Iris pigment epithelial cell (primary cell): ENCODE measurements at places on chromosomes 12 and 14.

GRCh38 chr12:77401064-77401769 is 335.8 kb upstream of the E2F7 start:
- no peak for DNase-seq

DNA sequence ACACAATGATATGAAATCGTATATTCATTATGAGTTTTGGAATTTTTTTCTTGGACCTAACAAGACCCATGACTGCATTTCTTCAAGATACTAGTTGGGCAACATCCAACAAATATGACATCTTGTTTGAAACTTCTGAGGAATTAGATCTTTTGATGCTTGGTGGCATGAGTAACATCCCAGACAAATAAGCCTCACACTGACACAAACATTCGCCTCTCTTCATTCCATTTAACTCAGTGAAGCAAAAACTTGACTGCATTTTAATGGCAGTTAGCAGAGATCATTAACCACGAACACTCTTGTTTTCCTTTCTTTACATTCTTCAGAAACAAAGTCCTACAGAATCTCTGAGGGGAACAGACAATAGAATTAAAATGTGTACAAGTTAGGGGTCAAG is 758.3 kb downstream of the C12orf50 start:
- peak; percentile 92 for DNase-seq

GRCh38 chr14:102043251-102044025 is 43.4 kb downstream of the HSP90AA1 start:
- no peak for DNase-seq

- no peak for DNase-seq
Observed at GRCh38 chr14:38120109-38120508, 87.6 kb upstream of the SSTR1 start.

DNA sequence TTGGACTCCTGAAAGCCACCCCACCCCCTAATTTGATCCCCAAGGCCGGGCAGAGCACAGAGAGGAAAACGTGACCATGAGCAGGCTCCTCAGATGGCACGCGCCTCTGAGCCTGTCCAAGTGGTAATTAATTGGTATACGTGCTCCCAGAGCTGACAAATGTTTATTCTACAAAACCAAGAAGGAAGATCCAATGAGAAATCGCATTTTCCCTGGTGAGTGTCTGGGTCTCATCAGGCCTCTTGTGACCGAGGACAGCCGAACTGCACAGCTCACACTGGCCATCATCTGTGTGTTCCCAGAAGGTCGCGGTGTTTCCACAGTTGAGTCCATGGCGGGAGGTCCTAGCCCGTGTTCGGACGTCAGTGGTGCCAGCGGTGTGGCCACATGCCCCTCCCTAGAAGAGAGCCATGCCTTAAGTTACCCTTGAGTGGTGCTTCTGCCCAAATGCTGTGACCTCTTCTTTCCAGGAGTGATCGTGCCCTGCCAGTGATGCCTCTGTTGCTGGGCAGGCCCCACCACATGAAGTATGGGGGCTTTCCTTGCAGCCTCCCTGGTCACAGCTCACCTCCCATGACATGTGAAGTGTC is 317.5 kb upstream of the RTL1 start:
- no peak for DNase-seq

DNA sequence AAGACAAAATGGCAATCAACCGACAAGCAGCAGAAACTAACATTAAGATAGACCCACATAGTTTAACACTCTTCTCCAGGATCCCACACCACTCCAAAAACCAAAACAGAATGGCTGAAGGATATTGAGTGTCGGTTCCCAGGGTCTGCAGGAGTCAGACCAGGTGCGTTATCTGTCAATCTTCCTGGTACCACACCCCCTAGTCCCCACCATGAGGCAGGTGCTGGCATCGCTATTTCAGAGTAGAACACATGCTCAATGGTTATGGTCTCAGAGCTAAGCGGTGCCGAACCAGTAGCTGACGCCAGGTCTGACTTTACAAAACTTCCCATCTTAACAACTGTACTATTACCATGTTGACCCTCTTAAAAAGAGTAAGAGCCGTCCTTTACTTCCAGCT is 10.2 kb downstream of the STX2 start:
- DNase-seq: no peak

GRCh38 chr12:43551971-43552559 is at the start of gene ADAMTS20:
ADAMTS20 (minus strand) TSS chr12:43552203; CDS start chr12:43551921, 282 bp downstream.
- DNase-seq: peak; percentile 14

GRCh38 chr12:2306012-2306411 is 253.2 kb downstream of the CACNA1C start:
- DNase-seq: peak; percentile 24

GRCh38 chr14:68337279-68337678 is 455.6 kb downstream of the ZFP36L1 start:
- DNase-seq: no peak

DNA sequence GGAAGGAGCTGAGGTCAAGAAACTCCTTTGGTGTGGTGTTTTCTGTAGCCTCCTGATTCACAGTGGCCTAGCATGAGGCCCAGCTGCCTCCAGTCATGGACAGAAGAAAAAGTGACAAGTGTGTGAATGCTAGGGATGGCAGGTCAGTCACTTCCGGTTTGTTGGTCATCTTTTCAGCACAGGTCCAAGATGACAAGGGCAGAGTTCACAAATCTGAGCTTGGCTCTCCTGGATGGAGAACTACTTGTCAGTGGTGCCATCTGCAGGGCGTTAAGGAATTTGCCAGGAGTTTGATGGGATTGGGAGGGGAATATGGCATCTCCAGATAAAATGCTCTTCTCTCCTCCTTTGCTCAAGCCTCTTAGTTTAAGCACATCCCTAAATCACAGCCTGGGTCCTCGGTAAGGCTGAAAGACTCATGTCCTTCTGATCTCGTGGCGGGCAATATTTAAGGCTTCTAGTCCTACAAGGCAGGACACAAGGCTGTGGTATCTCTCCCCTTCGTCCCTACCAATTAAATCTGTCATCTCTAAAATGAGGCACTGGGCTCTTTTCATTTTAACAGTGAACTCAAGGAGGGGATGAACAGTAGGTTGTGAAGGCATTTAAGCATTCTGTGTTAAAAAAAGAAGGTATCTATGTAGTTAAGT is 10.0 kb downstream of the TUBA1B start:
- DNase-seq: peak; percentile 61

- peak; percentile 72 for DNase-seq
Observed at GRCh38 chr12:9273276-9273675, 65.1 kb upstream of the PZP start.

- peak; percentile 78 for DNase-seq
Observed at GRCh38 chr12:40224439-40225291, at the start of gene LRRK2. LRRK2 (plus strand) TSS chr12:40224997; CDS start chr12:40225132, 135 bp downstream.

- no peak for DNase-seq
Observed at GRCh38 chr14:23469906-23470403, 452 bp downstream of the NGDN start.

GRCh38 chr14:22883173-22883976 is at the start of gene REM2:
REM2 (plus strand) TSS chr14:22883222; CDS start chr14:22883288, 66 bp downstream.
- DNase-seq: no peak

DNA sequence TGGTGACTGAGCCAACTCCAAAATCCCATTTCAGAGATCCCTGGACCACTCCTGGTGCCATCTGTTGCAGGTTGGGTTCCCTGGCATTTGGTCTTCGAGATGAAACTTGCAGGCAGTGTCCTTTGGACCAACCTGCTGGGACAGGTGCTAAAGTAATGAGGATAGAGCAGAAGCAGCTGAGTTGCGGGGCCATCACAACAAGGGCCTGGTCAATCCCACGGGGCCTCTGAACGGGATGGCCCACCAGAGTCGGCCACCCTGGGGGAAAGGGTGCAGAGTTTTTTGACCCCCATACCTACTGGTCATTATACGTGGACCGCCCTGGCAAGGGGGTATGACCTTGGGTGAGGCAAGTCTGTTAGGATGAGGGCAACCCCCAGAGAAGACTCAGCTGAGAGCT is 39.3 kb downstream of the DLK1 start:
- DNase-seq: no peak

- DNase-seq: peak; percentile 91
Observed at GRCh38 chr12:1583421-1584078, 10.8 kb downstream of the FBXL14 start.

GRCh38 chr12:108831309-108831991 is 25.9 kb downstream of the SSH1 start:
- no peak for DNase-seq

- no peak for DNase-seq
Observed at GRCh38 chr12:55698965-55699364, 8.7 kb downstream of the ITGA7 start.

DNA sequence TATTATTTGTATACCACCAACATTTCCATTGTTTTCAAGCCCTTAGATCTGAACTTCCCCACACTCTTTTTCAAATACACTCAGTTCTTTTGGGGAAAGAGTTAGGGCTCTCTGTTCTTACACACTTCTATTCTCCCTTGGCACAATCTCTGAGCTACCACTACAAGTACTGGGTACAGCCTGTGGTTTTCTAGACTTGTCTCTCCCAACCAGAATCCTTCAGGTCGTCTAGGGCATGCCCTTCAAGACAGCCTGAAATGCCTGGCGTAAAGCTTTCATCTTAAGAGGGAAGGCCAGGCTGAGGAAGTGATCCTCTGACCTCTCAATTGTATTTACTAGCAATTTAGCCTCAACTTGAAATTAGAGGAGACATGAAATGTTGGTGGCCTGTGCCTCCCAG is 1442.0 kb downstream of the AACS start:
- DNase-seq: no peak

DNA sequence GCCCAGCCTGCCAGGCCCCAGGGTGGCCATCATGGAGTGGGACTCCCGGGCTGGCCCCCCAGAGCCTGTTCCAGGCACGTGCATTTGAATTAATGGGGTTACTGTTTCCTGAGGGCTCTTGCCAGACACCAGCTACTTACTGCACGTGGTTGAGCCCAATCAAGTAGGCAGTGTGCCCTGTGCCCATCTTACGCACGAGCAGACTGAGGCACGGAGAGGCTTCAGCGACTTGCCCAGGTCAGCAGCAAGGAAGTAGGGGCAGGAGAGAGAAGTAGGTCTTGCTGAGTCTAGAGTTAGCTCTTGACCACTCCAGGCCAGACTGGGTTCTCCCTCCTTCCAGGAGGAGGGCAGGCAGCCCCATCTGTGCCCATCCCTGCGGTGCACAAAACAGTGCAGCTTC is 67.7 kb downstream of the DIO3 start:
- no peak for DNase-seq

DNA sequence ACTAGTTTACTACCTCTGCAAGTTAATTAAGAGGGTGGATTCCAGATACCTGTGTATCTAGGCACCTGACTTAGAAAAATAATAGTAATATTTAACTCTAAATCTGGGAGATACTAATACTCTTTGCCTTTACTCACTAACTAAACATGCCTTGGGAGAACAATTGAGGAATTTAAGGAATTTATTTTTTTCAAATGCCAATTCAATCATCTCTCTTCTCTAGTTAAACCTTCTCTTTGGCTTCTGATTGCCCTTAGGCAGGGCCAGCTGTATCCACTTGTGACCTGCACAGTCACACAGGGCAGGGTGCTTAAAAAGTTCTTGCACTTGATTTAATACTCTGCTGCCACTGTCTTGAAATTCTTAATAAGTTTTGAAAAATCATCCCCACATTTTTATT is 142.4 kb downstream of the PLCZ1 start:
- DNase-seq: no peak

GRCh38 chr14:53190938-53191337 is 37.8 kb upstream of the DDHD1 start:
- DNase-seq: peak; percentile 62

DNA sequence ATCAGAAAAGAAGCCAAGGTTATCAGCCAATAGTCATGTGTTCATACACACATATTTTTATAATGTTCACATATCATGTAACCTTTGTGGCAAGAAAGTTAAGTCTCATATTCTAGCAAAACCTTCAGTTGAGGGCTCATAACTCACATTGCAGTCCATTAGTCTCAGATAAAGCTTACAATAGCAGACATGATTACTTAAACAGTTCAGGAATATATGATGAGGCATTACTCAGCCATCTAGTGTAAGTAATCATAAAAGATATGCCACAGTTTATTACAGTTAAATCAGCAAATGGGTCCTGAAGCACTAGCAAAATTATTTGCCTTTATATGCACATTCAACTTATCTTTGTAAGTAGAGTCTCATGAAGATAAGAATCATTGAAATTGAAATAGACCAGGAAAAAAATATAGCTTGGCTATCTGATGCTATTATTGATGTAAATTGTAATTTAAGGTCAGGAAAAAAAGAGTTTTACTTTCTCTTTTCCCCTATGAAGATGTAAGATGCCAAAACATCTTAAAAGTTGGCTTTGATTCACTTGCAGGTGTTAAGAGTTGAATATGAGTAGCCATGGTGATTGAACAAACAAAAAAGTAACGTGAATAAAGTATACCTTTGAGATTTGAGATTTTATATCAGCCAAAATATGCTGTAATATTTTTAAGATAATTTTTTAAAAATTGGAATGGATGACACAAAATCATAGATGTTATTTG is 537.0 kb downstream of the SLC6A15 start:
- peak; percentile 74 for DNase-seq

DNA sequence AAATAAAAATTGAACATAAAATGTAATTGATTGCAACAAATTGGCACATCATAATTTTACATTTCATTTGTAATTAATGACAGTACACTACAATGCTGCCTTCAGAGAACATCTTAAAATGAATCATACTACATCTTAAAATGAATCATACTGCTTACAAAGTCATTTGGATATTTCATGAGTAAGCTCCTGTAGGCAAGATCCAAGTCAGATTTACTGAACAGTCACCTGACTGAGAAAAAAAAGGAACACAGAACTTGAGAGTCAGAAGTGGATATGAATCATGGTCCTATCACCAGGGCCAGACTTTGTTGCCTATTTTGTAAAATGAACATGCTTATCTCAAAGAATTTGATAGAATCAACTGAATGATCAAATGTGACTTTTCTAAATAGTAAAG is 32.7 kb upstream of the FBLN5 start:
- DNase-seq: peak; percentile 98

- DNase-seq: no peak
Observed at GRCh38 chr12:57756406-57757341, 1.8 kb downstream of the MARCHF9 start.

- no peak for DNase-seq
Observed at GRCh38 chr12:80032946-80033345, 66.4 kb upstream of the OTOGL start.

DNA sequence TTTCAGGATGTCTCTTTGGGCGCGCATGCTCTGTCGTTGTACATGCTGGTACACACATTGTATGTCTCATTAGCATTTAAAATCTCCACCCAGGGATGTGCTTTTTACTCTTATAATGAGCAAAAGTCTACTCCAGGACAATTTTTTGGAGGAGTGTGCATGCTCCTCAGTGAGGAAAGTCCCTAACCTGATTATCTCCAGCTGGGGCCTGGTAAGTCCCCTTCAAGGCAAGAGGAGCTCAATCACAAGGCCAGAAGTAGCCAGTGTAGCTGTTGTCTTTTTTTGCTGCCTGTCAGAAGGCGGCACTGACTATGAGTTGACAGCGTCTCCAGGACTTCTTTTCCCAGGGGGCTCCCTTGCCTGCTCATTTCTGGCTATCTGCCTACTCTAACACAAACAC is 218.3 kb upstream of the CNTN1 start:
- DNase-seq: no peak

- DNase-seq: peak; percentile 72
Observed at GRCh38 chr14:69043596-69044260, 64.6 kb upstream of the ACTN1 start.
